ENCODE measurements at places on chromosomes 5 and 9.

DNA sequence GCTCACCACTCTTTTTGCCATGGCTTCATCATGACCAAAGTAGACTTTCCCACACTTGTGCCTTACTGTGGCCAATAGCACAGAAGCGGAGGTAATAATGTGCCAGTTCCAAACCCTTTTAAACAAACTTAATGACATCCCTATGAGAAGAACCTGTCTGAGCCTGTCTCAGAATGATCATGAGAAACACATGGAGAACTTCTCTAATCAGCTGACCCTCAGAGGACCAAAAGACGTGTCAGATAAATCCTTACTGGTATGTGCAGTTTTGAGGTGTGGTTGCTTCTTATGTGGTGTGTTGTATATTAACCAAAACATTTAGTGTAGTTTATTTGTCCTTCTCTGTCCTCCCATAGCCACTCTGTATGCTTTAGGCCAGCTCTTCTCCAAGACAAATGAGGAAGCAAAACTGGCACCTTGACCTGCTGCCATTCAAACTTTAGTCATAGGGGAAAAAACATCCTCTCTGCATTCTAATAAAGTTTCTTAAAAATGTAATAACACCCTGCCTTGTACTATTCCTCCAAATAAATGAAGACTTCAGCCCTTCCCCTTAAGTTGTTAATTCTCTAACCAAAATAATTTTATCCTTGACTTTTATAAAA, 168.9 kb downstream of the MUSK start:
- no peak for DNase-seq

DNA sequence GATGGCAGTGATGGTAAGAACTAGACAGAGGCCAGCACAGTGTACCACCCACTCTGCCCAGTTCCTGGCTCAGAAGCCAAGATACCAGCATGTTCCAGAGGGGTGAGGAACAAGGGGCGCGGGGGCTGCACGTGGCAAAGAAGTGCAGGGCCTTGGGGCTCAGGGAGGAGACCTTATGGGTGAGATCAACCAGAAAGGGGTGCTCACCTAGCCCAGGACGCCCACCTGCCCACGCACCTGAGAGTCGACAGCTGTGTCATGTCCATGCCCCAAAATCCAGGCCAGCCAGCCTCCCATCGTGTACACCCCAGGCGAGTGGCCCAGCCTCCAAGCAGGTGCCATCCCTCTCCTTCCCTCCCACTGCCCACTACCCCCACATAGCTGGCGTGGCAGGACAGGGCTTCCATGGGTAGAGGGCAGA, 34.9 kb downstream of the BICD2 start:
- no peak for DNase-seq

- DNase-seq: no peak
These were observed 125.9 kb downstream of the RGS3 start for GRCh38 chr9:113589407-113589806.

DNA sequence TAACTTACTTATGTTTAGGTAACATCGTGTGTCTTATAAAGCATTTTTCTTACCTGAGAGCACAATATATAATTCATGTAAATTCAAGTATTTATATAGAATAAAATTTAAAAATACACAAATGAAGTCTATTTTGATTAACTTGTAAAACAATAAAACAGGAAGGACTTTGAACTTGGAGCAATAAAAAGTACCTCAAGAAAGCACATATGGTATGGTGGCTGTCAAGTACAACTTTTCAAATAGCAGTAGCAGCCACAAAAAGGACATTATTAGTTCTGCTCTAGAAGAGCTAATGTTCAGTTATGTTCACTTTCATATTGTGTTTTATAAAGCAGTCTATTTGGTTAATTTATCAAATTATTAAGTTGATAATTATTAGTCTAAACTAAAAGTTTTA, 31.4 kb downstream of the SLF1 start:
- DNase-seq: no peak

- no peak for DNase-seq
These were observed 31.9 kb downstream of the PALM2AKAP2 start for GRCh38 chr9:109811876-109812275.

DNA sequence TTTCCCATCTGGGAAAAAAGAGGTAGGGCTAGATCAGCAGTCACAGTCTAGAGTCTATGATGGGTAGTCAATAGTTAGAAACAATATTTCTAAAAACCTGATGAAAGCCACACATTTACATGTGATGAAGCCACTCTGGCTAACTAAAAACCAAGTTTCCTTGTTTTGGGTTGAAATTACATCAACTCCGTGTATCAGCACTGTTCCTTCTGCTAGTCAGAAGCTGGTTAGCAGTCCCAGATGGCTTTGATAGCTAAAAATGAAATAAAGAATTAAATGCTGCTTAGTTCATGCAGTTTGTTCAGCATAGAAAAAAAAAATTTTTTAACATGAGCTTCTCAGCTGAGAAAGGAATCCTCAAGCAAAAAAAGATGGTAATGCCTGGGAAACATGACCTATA, 136.7 kb downstream of the FAM114A2 start:
- no peak for DNase-seq

- DNase-seq: no peak
These were observed 276.7 kb downstream of the PLK2 start for GRCh38 chr5:58183078-58183785.

GRCh38 chr9:96674906-96675538, 19.9 kb upstream of the PRXL2C start:
- DNase-seq: peak; percentile 57

DNA sequence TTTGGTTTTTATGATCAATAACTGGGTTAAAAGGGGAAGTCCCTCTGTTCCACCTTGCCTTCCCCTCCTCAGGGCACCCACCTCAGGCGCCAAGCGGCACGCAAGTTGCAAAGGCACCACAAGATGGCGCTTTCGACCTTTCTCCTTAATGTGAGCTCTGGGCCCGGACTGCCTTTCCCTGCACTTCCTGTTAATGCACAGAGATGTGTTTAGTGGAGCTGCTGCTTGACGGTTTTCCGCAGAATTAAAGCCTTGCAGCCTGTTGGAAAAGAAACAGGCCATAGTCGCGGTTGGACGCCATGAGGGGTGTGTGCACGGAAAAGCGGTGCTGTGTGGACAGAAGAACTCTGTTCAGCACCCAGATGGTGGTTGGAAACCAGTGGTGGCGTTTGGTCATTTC, 17.9 kb downstream of the CXCL14 start:
- peak; percentile 77 for DNase-seq

GRCh38 chr9:91346644-91347043, 15.1 kb downstream of the AUH start:
- DNase-seq: peak; percentile 17

GRCh38 chr9:77807281-77807683, 159.2 kb upstream of the GNA14 start:
- DNase-seq: peak; percentile 99

DNA sequence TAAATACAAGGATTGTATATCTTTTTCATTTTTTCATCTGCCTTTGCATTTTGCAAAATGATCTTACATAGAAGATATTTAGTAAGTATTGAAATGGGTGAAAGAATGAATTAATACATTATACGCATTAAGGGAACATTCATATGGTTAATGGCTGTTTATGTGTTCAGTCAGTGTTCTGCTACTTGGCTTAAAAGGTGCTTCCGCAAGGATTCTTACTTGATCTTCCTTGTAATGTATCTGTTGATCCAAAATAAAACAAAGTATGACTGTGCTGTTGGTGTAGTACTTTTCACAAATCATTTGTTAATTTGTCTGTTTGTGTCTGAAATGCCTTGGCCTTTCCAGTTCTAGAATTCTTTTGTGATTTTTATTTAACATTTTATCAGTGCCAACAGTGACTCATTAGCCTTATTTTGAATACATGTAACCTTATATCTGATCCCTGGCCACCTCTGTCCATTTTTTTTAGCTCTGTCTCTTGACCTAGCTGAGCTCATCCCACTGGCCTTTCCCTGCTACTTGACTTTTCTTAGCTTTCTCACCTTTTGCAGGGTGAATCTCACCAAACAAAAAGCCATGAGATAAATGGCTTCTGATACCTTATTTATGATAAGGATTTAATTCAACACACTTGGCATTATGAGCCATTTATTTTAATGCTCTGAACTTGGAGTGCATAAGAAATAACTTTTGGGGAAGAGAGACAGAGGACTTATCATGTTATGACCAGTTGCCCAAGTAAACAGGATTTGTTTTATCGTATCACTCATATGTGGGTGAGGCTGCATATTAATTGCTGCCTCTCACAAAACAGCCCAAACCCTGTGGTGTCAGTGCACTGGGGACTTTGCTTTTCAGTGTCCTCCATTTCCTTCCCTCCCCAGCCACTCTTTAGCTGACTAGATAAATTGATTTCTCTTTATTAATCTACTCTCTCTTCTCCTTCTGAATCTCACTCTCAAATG, 340.3 kb downstream of the KDM4C start:
- peak; percentile 7 for DNase-seq

- no peak for DNase-seq
These were observed 66.0 kb upstream of the GNA14 start for GRCh38 chr9:77714077-77714549.

DNA sequence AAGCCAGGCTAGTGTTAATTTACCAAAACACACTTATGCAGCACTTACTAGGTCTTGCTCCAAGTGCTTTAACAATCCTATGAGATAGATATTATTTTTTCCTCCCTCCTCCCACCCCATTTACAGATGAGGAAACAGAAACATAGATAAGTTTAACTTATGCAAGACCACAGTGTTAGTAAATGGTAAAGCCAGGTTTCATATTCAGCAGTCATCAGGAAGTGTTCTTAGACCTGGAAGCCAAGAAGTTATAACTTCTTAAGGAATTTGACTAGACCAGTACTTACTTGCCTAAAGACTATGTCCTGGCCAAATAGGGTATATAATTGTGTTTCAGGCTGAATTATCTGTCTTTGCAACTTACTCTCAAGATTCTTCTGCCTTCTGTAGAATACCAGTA, 15.9 kb downstream of the ABHD17B start:
- DNase-seq: peak; percentile 67

GRCh38 chr5:11719888-11720481, 184.3 kb downstream of the CTNND2 start:
- DNase-seq: no peak

DNA sequence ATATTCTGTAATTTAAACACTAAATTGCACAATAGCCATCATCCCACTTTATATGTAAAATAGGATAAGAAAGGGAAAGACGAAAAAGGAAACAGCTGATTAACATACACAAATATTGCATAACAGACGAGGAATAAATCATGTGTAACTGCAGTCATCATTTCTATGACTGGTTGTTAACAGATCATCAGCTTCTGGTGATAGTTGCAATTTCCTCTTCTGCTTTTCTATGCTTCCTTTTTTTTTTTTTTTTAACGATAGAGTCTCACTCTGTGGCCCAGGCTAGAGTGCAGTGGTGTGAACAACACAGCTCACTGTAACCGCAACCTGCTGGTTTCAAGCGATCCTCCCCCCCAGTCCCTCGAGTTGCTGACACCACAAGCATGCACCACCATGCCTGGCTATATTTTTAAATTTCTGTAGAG, 22.5 kb upstream of the JAKMIP2 start:
- DNase-seq: no peak

GRCh38 chr5:131377785-131378325, 114.0 kb downstream of the CDC42SE2 start:
- peak; percentile 59 for DNase-seq

DNA sequence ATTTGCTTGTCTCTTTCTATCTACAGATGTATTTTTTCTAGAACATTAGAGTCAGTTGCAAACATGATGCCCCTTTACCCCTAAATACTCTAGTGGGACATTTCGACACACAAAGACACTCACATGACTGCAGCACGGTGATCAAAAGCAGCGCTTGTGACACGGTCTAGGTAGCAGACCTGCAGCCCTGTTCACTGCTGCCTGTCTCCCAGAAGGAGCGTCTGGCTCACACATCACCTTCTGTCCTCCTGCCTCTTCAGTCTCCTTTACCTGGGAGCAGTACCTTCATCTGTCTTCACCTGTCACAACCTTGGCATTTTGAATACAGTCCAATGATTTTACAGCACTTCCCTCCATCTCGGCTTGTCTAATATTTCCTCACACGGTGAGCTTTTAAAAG, 51.9 kb upstream of the SH3PXD2B start:
- no peak for DNase-seq

- peak; percentile 65 for DNase-seq
These were observed 68.8 kb downstream of the ELL2 start for GRCh38 chr5:95892784-95893354.

DNA sequence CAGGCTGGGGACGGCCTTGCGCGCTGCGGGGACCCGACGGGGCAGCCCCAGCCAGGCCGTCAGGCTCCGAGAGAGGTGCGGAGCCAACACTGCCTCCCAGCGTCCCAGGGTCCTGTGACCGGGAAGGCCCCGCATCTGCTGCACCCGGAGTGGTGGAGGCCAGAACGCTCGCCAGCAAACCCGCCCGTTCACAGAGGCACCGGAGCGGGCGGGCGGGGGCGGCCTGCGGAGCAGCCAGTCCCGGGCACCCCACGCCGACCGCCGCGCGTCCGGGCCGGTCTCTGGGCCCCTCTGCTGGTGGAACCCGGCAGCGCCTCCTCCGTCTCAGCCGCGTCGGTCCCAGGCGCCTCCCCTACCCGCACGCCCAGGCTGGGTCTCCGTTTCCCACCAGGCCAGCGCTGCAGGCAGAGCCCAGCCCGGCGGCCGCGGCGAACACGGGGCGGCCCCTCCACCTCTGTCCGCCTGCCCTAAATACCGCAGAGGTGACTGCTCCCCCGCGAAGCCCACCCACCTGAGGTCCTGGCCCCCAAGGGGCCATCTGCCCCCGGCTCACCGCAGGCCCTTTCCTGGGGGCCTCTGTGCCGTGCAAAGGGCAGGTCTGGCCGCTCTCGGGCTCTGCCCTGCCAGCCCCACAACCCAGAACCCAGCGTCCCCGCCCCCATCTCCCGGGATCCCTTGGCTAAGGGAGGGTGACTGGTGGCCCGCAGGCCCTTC, 15.9 kb downstream of the EXD3 start:
- peak; percentile 71 for DNase-seq

DNA sequence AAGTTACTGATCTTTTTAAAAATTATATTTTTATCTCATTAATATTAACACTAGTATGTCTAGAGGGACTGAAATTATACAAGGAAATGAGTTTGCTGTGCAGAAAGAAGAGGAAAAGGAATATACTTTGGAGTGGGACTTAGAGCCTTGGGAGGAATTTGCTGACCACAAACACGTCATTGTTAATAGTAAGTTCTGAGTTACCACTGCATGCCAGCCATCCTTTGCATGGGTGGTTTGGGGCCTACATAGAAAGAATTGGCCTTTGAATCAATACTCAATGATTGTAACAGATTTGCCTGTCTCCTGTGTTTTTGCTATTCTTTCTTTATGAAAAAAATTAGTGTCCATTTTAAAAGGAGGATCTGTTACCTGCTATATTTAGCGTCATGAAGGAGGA, 232.6 kb upstream of the TNC start:
- DNase-seq: no peak

GRCh38 chr9:135830496-135830895, 76.8 kb downstream of the CAMSAP1 start:
- no peak for DNase-seq
